ENCODE measurements at places on chromosomes 4 and X.

DNA sequence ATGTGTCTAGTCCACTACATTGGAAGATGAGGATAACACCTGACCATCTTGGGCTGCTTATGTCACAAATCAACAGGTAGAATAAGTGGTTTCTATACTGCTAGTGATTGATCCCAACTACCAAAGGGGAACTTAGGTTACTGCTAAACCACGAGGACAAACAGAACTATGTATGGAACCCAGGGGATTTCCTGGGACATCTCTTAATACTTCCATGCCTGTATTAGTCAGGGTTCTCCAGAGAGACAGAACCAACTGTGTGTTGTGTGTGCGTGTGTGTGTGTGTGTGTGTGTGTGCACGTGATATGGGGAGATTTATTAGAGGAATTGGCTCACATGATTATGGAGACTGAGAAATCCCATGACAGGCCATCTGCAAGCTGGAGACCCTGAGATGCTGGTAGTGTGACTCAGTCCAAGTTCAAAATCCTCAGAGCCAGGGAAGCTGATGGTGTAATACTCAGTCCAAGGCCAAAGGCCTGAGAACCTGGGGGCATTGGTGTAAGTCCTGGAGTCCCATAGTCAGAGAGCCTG, 16.2 kb upstream of the AFF1 start:
- no peak for DNase-seq

DNA sequence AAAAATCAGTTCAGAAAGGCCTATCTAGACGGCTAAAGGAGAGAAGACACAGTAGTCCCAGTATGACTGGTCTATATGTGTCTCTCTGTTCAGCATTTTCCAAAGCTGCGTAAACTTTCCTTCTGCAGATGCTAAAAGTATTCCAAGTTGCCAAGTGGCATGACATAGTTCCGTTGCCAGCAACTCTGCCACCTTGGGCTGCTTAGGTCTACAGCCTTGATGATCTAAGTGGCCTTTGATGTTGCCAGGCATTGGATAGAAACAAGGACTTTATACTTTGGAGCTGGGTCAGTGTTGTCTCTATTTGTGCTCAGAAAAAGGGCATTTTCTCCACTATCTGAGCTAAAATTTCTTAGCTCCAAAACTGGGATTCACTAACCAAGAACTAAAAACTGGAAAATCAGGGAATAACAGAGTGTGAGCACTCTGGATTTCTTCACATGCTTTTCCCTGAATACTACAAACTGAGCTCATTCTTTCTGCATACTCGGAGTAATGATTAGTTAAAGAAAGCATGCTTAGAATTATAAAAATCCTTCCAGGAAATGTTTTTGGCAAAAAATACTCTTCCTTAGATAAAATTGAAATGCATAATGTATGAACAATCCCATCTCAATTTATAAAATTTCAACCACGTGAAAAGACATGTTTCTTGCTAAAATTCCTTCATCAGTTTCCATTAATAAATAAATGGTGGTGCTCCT, 191.4 kb downstream of the ADAMTS3 start:
- no peak for DNase-seq

- DNase-seq = no peak
Observed at GRCh38 chr4:88230969-88231771, 53.2 kb downstream of the PPM1K start.

- DNase-seq = no peak
Observed at GRCh38 chr4:55312489-55313101, 33.4 kb upstream of the SRD5A3 start.

DNA sequence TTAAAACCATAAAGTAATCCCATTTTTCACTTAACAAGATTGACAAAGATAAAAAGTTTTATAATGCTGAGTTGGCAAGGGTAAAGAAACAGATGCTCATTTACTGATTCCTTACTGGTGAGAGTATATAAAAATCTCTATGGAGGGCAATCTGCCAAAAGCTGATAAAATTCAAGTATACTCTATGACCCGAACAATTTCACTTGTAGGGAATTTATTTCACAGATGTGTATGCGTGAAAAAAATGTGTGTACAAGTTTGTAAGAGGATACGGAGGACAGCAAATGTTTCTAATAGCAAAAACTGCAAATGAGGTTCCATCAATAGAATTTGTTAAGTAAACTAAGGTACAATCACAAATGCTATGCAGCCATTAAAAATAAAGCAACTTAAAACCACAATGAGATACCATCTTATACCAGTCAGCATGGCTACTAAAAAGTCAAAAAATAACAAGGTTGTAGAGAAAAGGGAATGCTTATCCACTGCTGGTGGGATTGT, 23.4 kb downstream of the DHX15 start:
- DNase-seq = no peak

DNA sequence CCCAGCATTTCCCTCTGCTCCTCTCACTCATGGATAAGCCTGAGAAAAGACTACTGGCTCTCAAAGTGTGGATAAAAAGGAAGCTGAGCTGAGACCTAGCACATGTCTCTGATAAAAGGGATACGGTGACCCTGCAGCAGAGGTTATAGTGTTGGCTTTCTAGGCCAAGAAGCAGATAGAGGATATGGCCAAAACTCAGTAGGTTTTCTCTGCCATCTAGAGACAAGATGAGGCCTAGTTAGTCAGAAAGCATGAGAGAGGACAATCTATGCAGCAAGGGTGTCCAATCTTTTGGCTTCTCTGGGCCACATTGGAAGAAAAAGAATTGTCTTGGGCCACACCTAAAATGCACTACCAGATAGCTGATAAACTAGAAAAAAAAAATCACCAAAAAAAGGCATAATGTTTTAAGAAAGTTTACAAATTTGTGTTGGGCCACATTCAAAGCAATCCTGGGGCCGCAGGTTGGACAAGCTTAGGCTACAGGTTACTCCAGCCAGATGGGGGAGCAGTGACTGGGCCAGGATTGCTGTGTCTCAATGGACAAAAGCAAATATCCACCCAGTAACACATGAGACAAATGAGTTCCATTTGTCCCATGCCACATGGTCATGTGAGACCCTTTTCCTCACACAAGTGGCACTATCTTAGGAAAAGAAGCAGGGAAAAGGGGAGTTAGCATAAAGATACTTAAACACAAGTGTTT, 411.4 kb downstream of the INPP4B start:
- DNase-seq = no peak

- DNase-seq = no peak
Observed at GRCh38 chr4:99762728-99763127, 53.9 kb upstream of the DAPP1 start.

DNA sequence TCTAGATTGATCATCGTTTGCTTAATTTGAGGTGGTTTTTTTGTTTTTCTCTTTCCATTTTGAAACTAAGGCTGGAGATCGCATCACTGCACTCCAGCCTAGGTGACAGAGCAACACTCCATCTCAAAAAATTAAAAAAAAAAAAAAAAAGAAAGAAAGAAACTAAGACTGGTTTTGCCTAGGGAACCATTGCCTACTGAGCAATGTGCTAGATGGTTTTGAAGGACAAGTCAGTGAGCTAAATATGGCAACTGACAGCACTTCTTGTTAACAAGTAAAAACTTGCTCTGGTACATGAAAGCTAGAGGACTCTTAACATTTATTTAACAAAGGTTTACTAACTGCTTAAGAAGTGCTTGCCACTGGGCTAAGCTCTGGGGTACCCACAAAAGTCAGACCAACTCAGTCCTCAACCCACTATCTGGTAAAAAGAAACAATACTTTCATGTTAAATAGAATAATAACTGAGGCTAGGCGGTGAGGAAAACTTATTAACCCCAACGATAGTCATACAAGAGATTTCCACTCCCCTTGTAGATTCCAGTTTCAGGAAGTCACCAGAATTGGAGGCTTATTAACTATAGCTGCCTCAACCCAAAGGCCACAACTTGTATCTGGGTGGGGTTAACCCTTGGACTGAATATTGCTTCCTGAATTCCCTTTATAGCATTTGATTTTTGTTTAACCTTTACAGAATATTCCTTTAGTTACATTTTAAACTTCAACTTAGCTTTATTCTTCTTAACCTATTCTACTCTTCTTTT, 111.6 kb downstream of the FRYL start:
- DNase-seq = no peak
